ENCODE measurements at places on chromosomes 2 and 18. TPM values are rescaled to one million over a fixed set of nuclear protein-coding genes. Genes with fewer than 3 reads are reported as not detected.

Gene C2orf81
- 0.53 TPM for total RNA-seq

Gene DSC2
- total RNA-seq: 0.48 TPM

Gene STARD6
- not detected for total RNA-seq

Gene EPC2
- 6.6 TPM for total RNA-seq

Gene RAD51AP2
- total RNA-seq: 0.02 TPM

Gene RUFY4
- not detected for total RNA-seq

Gene TBR1
- 0.02 TPM for total RNA-seq

Gene CCDC141
- 0.02 TPM for total RNA-seq

- DNase-seq: peak; percentile 62
Measured at GRCh38 chr2:230234845-230235244, 9.3 kb downstream of the SP140 start.

DNA sequence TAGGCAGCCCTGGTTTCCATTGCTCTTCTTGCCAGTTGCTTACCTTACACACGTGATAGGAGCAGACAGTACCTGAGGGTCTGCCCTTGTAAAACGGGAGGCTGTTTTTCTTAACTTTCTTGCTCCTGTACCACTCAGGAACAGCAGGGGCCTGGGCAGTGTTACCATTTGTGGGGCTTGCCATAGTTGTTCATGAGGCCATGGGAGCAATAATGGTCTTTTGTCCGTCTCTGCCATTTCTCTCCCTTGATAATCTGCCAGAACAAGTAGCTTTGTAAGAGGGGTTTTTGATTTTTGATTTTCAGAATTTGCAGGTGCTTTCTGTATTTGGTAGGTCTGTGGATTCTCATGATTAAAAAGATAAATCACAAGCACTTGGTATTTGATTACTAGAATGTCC is 259.0 kb downstream of the PHLPP1 start:
- DNase-seq: no peak

DNA sequence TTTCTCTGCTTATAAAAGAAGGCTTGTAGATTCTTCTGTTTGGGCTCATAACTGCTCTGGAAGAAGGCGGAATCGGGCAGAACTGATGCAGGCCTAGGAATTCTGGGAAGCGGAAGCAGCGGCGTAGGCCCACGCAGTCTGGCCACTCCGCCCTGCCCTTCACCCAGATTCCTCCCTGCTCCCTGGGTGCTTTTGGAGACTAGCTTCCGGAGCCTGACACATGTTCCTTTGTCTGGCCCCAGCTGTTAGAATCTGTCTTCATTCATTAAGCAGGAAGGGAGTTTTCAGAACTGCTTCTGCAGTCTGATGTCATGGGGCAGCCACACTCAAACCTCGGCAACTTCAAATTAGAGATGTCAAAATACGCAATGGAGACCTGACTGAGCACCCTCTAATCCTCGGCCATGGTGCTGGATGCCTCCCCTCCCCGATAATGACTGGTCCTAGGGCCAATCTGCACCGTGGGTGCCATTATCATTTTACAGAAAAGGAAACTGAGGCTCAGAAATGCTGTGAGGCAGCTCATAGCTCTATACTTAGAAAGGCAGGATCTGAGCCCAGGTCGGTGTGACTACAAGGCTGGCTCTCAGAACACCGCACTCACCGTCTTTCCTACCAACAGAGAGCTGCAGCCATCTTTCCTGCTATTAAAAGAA is 275.7 kb downstream of the MYCN start:
- no peak for DNase-seq

DNA sequence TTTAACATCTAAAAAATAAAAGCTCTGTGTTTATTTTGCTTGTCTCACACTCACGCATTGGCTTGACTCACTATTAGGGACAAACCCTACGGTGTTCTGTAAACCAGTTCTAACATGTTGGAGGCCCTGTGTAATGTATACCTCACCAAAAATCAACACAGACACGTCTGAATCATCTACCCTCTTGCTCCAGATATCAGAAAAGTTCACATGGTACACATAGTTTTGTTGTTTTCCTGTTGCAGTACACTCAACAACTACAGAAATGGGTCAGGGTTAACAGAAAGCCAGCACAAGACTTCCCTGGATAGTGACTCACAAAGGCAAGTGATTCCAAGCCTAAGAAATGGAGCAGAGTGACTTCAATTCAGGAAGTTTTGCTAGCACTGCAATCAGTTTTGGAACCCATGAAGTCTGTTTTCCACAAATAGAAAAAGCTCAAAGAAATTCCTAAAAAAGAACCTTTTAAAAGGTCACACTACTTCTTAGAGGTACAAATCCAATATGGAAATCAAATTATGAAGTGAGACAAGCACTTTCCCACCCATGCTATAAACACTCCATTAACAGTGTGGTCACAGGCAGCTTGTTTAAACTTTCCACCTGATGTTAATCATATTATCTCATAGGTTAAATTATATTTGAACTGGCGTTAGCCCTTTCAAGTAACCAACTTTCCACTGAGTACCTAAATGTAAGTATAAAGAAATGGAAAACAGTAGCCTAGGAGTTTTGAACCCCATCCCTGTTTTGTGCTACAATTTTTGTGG is 87.4 kb downstream of the GAREM1 start:
- DNase-seq: peak; percentile 87

- no peak for DNase-seq
Measured at GRCh38 chr18:31267823-31268481, 50.0 kb upstream of the DSG1 start.

- no peak for DNase-seq
Measured at GRCh38 chr2:105488285-105488684, 89.4 kb upstream of the FHL2 start.

DNA sequence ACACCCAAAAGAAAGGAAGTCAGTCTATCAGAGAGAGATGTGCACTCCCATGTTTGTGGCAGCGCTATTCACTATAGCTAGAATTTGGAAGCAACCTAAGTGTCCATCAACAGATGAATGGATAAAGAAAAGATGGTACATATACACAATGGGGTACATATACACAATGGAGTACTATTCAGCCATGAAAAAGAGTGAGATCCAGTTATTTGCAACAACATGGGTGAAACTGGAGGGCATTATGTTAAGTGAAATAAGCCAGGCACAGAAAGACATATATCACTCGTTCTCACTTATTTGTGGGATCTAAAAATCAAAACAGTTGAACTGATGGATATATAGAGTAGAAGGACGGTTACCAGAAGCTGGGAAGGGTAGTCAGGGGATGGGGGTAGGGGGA is 99.9 kb upstream of the ZNF516 start:
- no peak for DNase-seq

DNA sequence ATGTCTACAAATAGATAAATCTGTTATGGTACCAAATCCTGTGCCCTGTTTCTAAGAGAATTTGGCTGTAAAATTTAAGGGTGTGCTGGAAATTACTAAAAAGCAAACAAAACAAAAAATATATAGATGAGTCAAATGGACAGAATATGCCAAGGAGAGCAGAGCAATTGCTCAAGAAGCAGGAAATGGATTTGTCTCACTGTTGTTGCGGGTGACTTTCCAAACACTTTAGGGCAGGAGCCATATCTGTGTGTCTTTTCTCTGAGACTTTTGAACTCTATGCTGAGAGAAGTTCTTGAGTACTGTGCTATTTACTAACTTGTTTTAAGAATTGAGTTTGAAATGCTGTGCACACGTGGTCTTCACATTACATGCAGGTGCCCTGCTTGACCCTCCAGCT is 221.7 kb downstream of the PHLPP1 start:
- no peak for DNase-seq

GRCh38 chr18:13011719-13012118 is 20.6 kb downstream of the CEP192 start:
- no peak for DNase-seq

DNA sequence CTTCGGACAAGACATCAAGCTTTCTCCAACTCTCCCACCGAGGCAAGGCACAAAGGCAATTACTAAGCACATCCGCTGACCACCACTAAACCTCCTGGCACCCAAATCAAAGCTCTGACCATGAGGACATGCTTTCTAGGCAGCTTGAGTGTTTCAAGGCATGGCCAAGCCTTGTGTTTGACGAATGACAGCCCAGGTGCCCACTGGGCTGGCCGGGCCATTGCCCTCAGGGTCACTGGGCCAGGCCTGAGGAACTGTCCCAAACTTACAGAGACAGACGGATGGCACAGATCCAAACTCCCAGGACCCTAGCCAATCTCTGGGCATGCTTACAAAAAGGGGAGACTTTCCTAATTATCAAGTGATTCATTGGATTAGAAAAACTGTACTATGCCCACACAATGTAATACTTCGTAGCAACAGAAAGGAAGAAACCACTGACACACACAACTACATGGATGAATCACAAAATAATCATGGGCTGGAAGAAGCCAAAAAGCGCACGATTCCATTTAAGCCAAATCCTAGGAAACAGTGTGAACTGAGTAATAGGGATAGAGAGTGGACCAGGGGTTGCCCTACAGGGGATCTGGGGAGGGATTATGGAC is 20.2 kb downstream of the CRACDL start:
- DNase-seq: no peak

GRCh38 chr2:200741468-200742202 is 70.1 kb upstream of the BZW1 start:
- DNase-seq: no peak

- DNase-seq: no peak
Measured at GRCh38 chr2:96546797-96547196, 10.2 kb downstream of the ARID5A start.

GRCh38 chr2:53021292-53021691 is 746.3 kb upstream of the CHAC2 start:
- no peak for DNase-seq

DNA sequence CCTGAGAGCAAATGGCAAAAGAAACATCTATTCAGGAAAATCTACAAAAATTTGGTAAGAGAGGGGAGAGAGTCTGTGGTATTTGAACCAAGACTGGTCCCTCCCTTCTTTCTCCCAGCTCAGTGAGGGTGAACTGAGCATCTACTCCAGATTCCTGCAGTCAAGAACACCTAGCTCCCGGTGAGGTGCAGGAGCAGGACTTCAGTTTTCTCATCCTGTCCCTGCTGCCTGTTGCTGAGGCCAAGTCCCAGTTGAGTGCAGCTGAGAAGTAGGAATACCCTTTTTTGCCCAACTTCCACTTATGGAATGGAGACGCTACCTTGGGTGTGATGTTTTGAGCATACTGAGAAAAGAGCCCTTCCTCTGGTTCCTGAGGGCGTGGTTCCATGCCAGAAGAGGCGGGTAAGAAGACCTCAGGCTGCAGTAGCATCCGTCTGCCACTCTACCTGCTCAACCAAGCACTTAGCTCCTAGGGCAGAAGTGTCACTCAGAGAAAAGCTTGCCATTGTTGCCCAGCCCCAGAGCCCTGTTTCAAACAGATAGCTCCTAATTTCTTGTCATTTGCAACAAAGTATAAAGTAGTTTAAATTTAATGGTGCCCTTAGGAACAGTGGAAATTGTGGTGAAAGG is 112.9 kb downstream of the SOS1 start:
- no peak for DNase-seq

DNA sequence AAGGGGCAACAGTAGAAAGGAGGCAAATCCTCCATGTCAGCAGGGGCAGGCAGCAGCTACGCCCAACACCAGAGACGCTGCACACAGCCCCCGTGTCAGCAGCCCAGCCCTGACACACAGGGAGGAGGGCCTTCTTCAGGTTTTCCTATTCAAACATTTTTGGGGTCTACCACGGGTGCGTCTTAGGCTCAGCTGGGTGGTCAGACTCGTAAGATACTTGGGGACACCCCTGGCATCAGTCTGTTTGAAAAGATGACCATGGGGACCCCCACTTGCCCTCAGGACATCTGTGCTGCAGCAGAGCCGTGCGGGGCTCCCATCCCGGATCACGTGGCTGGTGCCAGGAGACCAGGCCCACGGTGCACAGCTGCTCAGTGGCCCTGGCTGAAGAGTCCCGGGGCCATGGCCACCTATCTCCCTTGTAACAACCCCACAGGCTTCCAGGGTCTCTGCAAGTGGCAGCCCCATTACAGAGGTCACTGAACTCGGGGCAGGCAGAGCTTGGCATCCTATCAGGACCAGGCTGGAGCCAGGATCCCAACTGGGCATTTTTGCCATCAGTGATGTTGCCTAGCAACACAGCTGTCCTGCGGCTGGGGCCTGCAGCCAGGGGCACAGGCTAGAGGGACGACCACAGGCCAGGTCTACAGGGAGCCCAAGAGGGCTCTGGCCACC is 82.5 kb downstream of the EDAR start:
- DNase-seq: no peak

GRCh38 chr2:2850218-2850755 is 519.2 kb upstream of the MYT1L start:
- no peak for DNase-seq

GRCh38 chr2:147356157-147356556 is 488.7 kb upstream of the ACVR2A start:
- no peak for DNase-seq

GRCh38 chr2:237418300-237418699 is 4.3 kb upstream of the COL6A3 start:
- no peak for DNase-seq

DNA sequence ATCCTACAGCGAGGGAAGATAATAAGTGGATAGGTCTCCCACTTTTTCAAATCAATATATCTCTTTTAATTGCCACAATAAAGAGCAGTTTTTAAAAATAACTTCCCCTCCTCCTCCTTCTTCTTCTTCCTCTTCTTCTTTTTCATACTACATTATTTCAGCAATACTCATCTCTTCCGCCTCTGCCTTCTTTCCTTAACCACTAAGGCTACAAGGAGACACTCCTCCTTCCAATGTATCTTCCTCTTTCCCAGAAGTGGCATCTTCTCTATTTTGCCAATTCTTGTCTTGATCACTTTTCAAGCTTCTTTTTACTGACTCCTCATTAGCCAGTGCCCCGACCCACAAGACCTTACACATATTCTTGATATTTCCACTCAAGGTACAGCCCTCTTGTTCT is 546.6 kb upstream of the CHAC2 start:
- no peak for DNase-seq

- DNase-seq: no peak
Measured at GRCh38 chr2:16019060-16019480, 78.7 kb downstream of the MYCN start.

DNA sequence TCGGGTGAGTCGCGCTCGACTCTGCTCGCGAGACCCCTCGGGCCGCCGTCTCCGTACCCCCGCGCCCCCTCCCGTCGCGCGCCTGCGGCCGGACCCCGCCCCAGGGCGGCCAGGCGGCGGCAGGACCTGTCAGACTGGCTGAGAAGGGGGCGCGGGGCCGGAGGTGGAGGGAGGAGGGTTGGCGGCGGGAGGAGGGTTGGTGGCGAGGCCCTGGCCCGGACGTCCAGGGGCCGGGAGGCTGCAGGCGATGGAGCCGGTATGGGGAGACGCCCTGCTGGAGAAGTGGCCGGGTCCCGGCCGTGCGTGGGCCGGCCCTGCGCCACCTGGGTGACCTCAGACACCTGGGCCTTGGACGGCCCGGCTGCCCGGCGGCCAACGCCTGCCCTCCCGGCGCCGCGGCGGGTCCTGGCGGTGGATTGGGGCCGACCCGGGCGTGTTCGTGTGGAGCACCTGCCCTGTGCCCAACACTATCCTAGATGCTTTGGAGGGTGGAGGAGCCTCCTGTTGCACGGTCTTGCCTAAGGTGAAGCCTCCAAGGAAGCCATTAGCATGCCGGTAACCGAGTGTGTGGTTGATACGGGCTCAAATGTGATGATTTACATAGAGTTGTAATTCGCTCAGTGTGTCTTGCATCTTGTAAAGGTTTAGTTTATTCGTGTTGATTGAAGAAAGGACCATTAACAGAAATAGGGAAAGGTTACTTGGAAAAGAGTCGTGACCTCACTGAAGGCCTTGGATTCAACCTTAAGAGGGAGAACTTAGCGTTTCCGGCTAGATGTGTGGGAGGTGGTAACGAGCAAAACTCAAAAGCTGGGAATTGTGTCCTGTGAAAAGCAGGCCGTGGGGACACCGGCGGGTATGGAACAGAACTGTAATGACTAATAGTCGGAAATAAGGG is 550 bp downstream of the MYL12B start:
- no peak for DNase-seq

- no peak for DNase-seq
Measured at GRCh38 chr2:126894082-126894481, 4.6 kb upstream of the TEX51 start.

- DNase-seq: no peak
Measured at GRCh38 chr2:23549051-23549450, 164.1 kb downstream of the KLHL29 start.

Data from H4 (cell line).